ENCODE measurements at places on chromosomes 4 and X.
A peak's percentile ranks its signal among the peaks of the same experiment; 100 is the strongest.

DNA sequence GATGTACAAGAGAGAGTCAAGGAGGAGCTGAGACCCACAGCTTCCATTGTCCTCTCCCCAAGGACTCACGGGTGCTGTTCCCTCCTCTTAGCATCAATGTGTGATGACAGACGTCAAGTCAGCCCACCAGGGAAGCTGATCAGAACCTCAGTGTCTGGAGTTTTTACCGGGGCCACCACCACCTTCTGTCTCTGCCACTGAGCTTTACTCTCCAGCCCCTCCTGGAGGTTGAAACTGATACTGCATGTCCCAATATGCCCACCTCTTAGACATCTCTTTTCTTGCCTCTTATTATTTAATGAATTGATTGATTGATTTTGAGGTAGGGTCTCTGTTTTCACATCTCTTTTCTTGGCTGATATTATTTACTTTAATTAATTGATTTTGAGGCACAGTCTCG lies 10.3 kb upstream of the AKAP17A start:
- peak; percentile 52 for DNase-seq

GRCh38 chr4:39043058-39043860 lies 11.1 kb upstream of the TMEM156 start:
- peak; percentile 94 for DNase-seq

DNA sequence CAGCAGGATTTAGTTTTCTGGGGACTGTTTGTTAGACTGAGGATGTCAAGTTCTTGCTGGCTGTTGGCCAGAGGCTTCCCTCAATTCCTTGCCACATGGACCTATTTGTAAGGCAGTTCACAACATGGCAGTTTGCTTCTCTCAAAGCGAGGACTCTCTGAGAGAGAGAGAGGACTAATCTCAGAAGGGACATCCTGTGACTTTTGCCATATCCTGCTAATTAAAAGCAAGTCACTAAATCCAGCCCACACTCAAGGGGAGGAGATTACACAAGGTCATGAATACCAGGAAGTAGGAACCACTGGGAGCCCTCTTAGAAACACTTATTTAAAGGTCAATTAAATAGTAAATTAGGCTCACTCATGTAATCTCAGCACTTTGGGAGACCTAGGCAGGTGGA lies 38.2 kb downstream of the PPP1R2C start:
- no peak for DNase-seq

DNA sequence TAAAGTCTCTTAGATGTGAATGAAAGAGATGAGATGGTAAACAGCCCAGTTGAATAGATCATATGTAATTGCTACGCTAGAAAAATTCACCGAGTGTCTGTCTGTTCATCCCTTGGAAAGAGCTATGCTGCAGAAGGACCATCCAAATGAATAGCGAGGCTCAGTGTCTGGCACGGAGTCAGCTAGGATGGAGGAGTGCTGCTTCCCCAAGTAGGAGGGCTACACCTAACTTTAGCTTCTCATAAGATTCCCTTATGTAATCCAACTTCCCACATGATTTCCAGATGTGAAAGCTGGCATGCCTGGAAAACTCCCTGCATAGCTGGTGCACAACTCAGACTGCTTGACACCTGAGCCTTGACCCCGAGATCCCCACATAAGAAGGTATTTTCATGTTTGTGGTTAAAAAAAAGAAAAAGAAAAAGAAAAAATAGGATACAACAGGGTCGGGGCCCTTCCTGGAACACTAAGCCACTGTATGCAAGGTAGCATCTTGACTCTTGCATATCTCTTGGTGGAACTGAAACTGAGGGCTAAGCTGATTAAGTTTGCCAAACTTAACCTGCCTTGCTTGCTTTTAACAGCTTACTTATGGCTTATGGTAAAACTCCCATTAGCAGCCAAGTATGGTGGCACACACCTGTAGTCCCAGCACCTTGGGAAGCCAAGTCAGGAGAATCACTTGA lies 82.3 kb downstream of the FREM3 start:
- no peak for DNase-seq

GRCh38 chrX:115367951-115368350 lies 78.4 kb downstream of the LUZP4 start:
- no peak for DNase-seq

DNA sequence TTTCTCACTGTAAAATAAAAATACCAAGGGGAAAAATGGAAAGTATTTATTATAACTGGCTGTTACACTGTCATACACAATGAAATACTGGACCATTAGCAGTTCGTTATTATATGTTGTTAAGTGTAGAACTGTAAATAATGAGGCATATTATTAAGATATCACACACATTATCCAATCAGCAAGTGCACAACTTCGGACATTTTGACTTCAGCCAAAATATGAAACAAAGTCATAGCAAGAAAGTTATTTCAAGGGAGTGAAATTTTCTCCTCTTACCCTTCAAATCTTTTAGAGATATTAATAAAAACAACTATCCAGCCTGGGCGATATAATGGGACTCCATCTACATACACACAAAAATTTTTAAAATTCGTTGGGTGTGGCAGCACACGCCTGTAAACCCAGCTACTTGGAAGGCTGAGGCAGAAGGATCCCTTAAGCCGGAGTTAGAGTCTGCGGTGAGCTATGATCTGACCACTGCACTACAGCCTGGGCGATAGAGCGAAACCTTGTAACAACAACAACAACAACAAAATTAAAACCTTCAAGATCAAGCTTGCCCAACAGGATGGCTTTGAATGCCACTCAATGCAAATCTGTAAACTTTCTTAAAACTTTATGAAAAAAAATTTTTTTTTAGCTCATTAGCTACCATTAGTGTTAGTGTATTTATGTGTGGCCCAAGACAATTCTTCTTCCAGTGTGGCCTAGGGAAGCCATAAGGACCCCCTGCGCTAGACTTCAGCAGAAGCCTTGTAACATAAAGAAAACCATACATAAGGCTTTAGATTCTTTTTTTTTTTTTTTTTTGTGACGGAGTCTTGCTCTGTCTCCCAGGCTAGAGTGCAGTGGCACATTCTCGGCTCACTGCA lies 1.3 kb upstream of the CISD2 start:
- no peak for DNase-seq

DNA sequence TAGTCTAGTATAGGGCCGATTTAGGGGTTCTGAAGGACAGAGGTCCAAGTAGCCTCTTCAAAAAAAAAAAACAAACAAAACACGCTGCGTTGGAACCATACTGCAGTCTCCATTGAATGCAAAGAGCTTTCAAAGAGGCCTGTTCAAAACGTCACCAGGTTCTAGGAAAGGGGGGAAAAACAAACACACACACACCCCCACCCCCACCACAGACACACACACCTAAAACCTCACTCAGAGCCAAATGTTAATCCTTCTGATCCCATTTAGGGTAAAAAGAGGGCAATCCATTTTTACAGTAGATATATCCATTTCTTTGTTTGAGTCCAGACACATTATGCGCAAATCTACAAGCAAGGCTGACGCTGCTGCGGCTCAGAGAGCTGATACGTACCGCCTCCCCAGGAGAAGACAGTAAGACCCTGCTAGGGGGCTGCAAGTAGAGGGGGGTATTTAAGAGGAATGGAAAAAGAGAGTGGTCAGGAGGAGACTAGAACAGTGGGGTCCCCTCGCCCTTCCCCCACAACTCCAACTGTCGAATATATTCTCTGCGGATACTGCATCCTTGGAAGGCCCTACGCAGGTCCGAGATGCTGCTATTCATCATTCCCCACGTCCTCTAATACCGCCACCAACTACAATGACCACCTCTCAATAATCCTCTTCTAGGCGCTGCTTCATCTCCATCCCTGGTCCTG lies 1.3 kb downstream of the NKRF start:
- DNase-seq: no peak

GRCh38 chr4:94462572-94462971 lies 10.8 kb downstream of the PDLIM5 start:
- no peak for DNase-seq

- DNase-seq: no peak
These were observed 120.7 kb downstream of the NEXMIF start for GRCh38 chrX:74804574-74804973.

DNA sequence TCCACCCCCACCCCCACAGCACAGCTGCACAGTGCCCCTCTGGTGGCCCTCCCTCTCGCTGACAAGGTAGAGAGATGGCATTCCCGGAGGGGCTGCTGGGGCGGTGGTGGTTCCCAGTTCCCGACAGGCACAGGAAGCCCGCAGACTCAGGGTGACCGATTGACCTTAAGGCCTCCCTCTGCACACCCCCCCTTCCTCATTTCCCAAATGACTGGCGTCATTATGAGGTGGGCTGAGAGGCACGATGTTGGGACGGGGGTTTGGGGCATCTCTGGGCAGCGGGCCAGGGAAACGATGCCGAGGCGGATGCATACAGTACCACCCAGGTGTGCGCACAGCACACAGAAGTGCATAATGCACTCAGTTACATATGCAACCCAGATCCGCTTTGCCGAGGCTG lies 3.5 kb upstream of the TIMP1 start:
- DNase-seq: no peak

GRCh38 chr4:102722740-102723139 lies 38.0 kb downstream of the MANBA start:
- DNase-seq: no peak

GRCh38 chr4:87025023-87025613 lies 90.3 kb downstream of the AFF1 start:
- DNase-seq: no peak

DNA sequence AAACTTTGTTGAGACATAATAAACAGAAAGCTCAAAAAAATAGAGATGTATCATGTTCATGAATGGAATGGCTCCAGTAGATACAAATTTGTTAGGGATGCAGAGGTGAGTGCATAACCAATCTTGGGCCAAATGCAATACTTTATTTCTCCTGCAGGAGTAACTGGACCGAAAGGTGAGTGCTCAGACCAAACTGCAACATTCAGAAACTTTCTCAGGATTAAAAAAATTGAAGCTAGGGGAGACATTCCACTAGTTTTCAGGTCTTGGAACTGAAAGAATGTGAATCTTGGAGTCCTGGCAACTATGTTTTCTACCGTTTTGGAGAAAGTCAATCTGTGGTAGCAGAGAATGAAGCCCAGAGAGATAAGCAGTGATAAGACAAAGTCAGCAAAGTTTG lies 21.2 kb upstream of the LCORL start:
- no peak for DNase-seq

- DNase-seq: peak; percentile 65
These were observed 34.7 kb downstream of the SLC25A5 start for GRCh38 chrX:119502727-119503483.

GRCh38 chr4:4642496-4643000 lies 100.7 kb upstream of the STX18 start:
- no peak for DNase-seq

DNA sequence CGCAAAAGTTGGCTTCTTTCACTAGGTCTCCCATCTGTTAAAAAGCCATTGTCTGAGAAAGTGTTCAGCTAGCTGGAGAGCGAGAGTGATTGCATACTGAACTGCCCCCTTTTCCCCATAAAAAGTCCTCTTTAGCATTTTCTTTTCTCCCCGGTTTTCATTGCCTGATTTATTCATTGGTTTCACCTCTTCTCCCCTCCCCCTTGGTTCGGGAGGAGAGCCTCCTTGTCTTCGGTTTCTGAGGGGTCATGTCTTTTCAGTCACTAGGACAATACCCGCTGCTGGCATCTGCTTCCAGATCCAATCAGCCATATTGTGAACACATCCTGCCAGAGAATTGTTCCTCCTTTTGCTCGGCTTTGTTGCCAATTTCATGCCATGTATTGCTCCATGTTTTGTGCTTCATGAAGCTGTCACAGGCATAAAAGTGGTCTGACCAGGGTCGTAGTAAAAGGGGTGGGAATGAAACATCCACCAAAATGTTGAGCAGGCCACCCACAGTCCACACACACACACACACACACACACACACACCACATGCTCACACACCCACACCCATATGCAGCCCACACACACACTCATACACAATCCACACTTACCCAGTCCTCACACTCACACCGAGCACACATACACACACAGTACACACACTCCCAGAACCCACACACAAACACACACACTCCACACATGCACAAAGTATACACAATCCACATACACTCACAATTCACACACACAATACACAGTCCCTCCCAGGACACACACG lies 136.0 kb downstream of the NKX6-1 start:
- no peak for DNase-seq

GRCh38 chr4:163284304-163284703 lies 48.1 kb downstream of the NPY1R start:
- DNase-seq: no peak

- no peak for DNase-seq
These were observed 265.7 kb downstream of the RAB28 start for GRCh38 chr4:13218326-13218958.

DNA sequence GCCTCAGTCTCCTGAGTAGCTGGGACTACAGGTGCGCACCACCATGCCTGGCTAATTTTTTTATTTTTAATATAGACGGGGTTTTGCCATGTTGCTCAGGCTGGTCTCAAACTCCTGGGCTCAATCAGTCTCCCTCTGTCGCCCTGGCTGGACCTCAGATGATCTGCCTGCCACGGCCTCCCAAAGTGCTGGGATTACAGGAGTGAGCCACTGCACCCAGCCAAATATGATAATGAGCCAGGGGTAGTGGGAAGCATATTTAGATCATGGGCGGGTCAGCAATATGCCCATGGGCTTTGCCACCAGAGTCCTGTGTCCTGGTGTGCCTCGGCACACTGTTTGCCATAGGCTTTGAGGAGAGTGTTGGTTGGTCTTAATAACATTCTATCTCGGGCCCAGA lies 71.8 kb downstream of the FAM193A start:
- DNase-seq: no peak
